ENCODE measurements at places on chromosomes 2 and 18. TPM values are rescaled to one million over a fixed set of nuclear protein-coding genes. Genes with fewer than 3 reads are reported as not detected.

Gene PMAIP1
- total RNA-seq: 151 TPM

Gene KCNJ3
- 0.28 TPM for total RNA-seq

DNA sequence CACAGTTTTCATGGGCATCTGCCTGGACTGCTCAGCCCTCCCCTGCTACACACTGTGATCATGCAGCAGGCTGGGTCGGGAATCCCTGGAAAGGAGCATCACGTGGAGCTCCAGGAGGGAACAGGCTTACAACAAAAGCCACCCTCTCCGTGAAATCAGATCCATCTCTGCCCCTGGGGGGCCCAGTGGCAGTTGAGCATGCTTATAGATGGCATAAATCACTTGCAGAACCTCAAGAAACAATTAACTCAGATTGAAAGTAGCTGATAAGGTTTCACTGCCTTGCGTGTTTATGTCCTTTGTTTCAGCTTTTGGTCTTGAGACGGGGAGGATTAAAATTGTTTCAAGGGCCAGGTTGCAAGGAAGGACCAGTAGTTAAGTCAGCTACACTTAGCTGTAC is 354.8 kb upstream of the MEIS1 start:
- H3K27me3 ChIP-seq: no peaks in the 10 kb centered on the region
- H3K4me1 ChIP-seq: no peaks in the 10 kb centered on the region
- H3K4me3 ChIP-seq: no peak overlapping the region

DNA sequence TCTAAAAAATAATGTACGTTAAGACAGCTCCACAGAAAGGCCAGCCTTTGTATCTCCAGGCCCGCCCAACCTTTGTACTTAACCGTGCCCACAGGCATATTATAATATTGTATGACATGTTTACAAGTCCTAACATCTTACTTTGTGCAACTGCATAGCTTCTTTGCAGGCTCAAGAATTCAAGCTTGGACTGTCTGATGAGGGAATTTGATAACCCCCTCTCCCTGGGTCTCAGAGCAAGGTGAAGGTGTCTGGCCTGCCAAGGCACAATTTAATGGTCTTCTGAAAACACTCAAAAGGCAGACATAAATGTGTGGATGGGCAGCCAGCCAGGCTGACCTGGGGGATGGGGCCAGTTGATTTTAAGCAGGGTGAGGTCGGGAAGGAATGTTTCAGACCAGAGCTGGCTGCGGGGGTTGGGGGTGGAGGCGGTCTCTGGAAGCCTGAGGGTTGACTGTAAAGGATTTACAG is 732.7 kb upstream of the FANCL start:
- H3K4me3 ChIP-seq: 0 out of 2 replicates have a peak overlapping the region, but pooled peaks have one; percentile 14
- H3K36me3 ChIP-seq: no peaks in the 10 kb centered on the region
- peaks cover 66% of the 10 kb centered on the region for H3K4me1 ChIP-seq
- no peak overlapping the region for H3K27ac ChIP-seq
- no peaks in the 10 kb centered on the region for H3K27me3 ChIP-seq

GRCh38 chr2:236876642-236877041 is 209.0 kb upstream of the COPS8 start:
- no peaks in the 10 kb centered on the region for H3K27me3 ChIP-seq
- DNase-seq: no peak
- H3K36me3 ChIP-seq: no peaks in the 10 kb centered on the region

DNA sequence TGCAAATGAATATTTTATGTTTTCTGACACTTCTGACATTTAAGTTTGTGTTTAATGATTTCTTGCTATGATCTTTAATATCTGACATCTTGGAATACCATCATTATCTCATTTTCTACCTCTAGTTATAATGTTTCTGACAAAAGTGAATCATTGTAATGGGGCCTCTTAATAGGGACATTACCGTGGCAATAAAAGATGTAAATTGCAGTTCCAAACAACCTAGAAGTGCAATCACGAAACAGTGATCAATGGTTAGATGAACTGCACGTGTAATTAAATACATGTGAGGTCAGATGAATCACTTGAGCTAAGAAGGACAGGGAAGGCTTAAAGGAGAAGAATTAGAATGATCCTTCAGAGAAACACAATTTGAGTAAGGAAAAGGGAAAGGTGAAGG is 1078.3 kb downstream of the DPP10 start:
- no peak for DNase-seq
- no peak overlapping the region for H3K4me3 ChIP-seq
- no peak overlapping the region for H3K27ac ChIP-seq
- no peaks in the 10 kb centered on the region for H3K27me3 ChIP-seq

DNA sequence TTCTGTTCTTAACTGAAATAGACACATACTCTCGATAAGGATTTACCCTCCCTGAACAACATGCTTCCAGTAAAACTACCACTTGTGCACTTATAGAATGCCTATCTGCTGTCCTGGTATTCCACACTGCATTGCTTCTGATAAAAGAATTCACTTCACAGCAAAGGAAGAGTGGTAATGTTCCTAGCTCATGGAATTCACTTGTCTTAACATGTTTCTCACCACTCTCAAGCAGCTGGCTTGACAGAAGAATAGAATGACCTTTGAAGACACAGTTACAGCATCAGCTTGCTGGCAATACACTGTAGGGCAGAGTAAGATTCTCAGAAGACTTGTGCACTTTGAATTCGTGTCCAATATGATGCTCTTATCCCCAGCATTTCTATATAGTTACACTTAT is 524.1 kb upstream of the CNTNAP5 start:
- H3K4me3 ChIP-seq: no peak overlapping the region
- H3K27ac ChIP-seq: no peak overlapping the region
- H3K36me3 ChIP-seq: no peaks in the 10 kb centered on the region
- no peak for DNase-seq
- no peaks in the 10 kb centered on the region for H3K4me1 ChIP-seq

- peaks cover 9% of the 10 kb centered on the region for H3K4me1 ChIP-seq
- H3K27me3 ChIP-seq: peaks cover 2% of the 10 kb centered on the region
- H3K36me3 ChIP-seq: 0 out of 2 replicates have a peak, but pooled peaks cover 2% of the 10 kb centered on the region
- no peak for DNase-seq
Observed at GRCh38 chr2:75190271-75190990, 8.9 kb downstream of the TACR1 start.

DNA sequence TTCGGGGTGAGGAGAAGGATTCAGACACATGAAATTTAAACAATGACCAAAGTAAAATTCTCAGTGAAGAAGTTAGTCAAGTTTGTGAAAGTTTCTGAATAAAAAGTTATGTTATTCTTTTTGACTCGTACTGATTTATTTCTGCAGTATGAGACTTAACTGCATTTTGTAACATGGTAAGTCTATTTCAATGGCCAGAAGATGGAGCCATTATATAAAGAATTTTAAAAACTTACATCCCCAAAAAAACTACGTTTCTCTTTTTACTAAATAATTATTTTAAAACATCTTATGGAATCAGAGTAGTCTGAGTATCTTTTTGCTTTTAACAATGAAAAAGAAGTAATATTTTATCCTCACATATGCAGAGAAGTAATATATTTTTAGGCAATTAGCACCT is 51.4 kb upstream of the SCN1A start:
- peaks cover 8% of the 10 kb centered on the region for H3K4me1 ChIP-seq
- no peaks in the 10 kb centered on the region for H3K36me3 ChIP-seq
- H3K27me3 ChIP-seq: no peaks in the 10 kb centered on the region
- no peak overlapping the region for H3K27ac ChIP-seq
- DNase-seq: no peak
- no peak overlapping the region for H3K4me3 ChIP-seq

DNA sequence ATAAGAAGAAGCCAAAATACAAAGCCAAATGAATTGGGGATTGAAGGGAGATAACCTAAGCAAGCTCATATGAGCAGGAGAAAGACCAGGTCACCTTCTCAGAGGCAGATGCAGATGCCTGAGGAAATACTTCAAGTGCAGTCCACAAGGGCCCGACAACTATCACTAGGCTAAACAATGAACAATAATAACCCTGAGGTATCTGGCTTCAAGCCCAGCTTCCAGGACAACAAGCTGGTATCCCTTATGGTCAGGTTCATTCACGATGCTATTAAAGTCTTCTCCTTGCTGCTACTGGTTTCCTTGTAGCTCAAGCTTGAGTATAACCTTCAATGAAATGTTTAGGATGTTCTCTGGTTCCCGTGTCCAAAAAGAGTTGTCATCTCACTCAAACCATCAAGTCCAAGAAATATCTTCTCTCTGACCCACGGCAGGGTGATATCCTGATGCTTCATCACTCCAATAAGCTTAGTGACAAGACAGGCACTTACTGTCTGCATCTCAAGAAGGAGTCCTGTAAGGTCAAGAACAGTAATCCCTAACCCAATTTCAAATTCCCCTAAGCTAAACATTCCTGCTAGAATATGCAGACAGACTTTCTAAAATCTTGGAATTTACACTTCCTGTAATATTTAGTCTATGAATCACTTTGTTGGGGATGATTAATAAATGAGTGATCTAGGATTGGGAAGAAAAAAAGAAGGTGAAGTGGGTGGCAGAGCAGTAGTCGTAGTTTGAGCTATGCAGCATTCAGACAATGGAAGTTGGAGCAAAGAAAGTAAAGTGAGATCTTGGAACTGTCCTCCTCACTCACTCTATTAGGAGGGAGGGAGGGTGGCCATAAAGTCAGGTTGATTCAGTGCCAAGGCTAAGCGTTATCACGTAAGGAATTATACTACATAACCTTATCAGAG is 33.1 kb downstream of the CHN1 start:
- peaks cover 50% of the 10 kb centered on the region for H3K4me1 ChIP-seq
- H3K4me3 ChIP-seq: no peak overlapping the region
- DNase-seq: no peak
- H3K27ac ChIP-seq: no peak overlapping the region
- no peaks in the 10 kb centered on the region for H3K36me3 ChIP-seq

DNA sequence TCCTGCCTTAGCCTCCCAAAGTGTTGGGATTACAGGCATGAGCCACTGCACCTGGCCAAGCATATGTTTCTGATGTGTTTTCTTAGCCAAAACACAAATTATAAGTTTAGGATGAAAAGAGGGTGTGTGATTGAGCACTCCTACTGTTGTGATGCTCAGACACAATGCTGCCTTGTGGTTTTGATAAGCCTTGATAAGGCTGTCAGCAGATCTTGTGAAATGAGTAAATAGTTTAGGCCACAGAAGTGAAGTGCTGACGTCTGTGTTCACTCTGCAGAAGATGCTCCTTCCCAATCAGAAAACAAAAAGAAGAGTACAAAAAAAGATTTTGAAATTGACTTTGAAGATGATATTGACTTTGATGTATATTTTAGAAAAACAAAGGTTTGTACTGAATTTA is 24.3 kb downstream of the NCAPH start:
- H3K27ac ChIP-seq: no peak overlapping the region
- DNase-seq: no peak
- H3K36me3 ChIP-seq: peaks cover 72% of the 10 kb centered on the region
- no peak overlapping the region for H3K4me3 ChIP-seq
